ENCODE measurements at places on chromosomes 5 and 9.

GRCh38 chr5:20536341-20536740 is 548.3 kb upstream of the CDH18 start:
- no peak for DNase-seq

- DNase-seq = no peak
Observed at GRCh38 chr5:39587675-39588074, 162.9 kb upstream of the DAB2 start.

DNA sequence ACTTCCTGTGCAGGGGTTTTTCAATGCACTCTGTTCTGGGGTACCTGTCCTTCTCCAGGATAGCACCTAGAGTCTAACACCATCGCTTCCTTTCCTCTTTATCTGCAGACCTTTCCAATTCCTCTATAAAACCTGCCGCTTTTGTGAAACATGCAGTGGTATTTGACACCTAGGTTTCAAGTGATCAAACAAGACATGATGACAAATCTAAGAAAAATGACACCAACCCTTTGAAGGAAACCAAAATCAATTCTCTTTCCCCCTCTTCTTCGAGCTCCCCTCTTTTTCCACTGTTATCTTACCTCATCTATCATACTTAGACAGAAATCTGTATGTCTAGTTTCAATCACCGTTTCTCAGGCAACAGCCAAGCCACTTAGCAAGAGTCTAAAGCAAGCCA is 25.6 kb upstream of the RANBP17 start:
- no peak for DNase-seq

GRCh38 chr9:86181379-86182315 is 77.8 kb downstream of the C9orf153 start:
- no peak for DNase-seq

GRCh38 chr5:56947052-56947451 is 4.9 kb downstream of the MIER3 start:
- no peak for DNase-seq

DNA sequence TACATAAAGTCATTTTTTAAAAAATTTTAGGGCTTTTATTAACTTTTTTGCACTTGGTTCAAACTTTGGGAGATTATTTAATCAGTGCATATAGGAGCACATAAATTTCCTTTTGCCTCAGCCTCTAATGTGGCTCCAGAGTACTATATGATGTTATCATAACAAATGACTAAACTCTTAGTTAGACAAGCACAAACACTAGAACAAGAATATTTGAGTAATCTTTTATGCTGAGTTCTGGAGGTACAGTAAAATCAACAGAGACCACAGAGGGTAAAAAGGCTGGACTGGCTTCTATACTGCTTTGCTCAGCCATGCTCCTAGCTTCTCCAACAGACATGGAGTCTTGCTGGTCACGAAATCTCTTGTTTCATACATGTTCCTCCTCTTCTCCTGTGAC is 52.5 kb upstream of the SGCD start:
- DNase-seq = no peak

- DNase-seq = no peak
Observed at GRCh38 chr5:141850244-141850768, 27.9 kb downstream of the PCDH1 start.

DNA sequence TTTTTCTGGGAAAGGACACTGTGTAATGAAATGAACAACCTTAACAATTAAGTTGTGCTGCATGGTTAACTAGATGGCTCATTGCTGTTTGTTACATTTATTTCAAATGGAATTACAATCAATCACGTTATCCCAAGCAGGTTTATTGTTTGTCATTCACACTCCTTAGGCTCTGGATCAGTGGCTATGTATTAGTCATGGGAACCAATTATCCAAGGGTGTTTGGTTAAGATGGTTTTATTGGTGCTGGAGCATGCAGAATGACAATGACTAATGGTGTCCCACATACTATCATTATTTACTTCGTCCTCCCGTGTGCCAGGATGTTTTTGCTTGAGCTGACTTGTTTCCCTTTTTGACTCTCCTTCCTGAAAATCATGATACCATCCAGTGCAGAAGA is 10.6 kb upstream of the TRPC7 start:
- no peak for DNase-seq

DNA sequence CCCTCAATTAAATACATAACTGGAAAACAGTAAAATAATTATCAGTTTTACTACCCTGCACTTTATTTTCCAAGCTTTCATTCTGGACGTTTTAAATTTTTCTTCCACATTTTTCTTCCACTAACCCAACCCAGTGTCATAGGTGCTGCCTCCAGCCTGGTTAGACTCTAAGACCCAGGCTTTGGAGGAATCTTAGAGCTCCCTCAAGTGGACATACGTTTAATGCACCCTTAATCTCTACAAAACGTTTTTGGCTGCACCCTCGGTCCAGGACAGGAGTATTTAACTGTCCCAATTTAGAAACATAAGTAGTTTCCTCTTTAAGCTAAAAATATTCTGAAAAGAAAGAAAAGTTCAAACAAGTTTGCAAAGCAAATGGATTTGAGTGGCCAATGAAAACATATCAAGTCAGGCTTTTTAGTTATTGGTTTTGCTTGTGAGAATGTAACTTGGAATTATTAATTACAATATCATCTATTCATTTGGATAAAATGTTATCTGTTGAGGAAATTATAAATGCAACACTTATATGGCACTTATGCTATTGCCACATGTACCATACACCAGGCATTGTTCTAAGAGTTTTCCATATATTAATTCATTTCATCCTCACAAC is 38.9 kb downstream of the CDH6 start:
- peak; percentile 19 for DNase-seq

GRCh38 chr9:18009902-18010301 is 431.0 kb downstream of the SH3GL2 start:
- no peak for DNase-seq

- no peak for DNase-seq
Observed at GRCh38 chr5:2888520-2889060, 137.1 kb upstream of the IRX2 start.

GRCh38 chr9:137302449-137303150 is 529 bp upstream of the NRARP start:
- no peak for DNase-seq

DNA sequence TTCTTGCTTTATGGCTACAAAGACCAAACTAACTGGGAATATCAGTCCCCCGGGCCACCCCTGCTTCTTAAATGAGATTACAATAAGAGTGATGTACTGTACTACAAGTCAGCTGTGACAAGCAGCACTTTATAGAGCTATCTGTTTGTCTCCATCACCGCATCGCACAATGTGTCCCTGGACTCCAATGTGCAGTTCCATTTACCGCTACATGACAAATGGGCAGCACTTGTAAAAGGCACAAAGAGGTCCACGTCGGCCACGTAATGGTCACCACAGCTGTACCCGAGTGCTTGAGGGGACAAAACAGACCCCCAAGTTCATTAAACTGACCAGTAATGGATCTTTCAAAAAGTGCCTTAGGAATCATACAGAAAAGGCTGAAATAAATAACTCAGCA is 54.1 kb downstream of the PSMB7 start:
- no peak for DNase-seq

- DNase-seq = no peak
Observed at GRCh38 chr9:38061326-38061977, 7.6 kb downstream of the SHB start.

DNA sequence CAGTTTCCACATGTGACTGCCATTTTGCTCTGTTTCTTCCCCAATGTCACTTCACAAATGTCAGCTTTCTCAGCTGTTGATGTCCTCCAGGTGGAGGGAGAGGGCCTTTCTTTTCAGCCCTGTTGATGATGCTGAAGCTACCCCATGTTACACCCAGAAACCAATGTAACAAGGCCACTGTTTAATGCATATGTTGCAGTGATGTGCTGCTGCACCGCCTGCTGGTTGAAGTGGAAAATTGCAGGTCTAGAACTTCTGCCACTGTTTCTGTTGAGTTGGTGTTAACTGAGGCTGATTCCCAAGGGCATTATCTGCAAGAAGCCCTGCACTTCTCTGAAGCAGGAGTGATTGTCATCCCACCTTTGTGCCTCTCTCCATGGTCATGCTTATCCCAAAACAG is 428.4 kb downstream of the KDM4C start:
- no peak for DNase-seq

GRCh38 chr9:136400038-136400834 is at the start of gene SNAPC4:
TSS of gene SNAPC4 (minus strand) at chr9:136400170. CDS start at chr9:136398428, 1,742 bp downstream.
- DNase-seq = peak; percentile 56

- DNase-seq = peak; percentile 75
Observed at GRCh38 chr5:136004436-136004835, 24.4 kb upstream of the TGFBI start.

GRCh38 chr9:85516455-85516854 is 225.3 kb downstream of the AGTPBP1 start:
- DNase-seq = no peak

- DNase-seq = no peak
Observed at GRCh38 chr9:974996-975739, 1.3 kb upstream of the DMRT3 start.

GRCh38 chr9:29798599-29798998 is 2225.3 kb upstream of the C9orf72 start:
- DNase-seq = no peak

DNA sequence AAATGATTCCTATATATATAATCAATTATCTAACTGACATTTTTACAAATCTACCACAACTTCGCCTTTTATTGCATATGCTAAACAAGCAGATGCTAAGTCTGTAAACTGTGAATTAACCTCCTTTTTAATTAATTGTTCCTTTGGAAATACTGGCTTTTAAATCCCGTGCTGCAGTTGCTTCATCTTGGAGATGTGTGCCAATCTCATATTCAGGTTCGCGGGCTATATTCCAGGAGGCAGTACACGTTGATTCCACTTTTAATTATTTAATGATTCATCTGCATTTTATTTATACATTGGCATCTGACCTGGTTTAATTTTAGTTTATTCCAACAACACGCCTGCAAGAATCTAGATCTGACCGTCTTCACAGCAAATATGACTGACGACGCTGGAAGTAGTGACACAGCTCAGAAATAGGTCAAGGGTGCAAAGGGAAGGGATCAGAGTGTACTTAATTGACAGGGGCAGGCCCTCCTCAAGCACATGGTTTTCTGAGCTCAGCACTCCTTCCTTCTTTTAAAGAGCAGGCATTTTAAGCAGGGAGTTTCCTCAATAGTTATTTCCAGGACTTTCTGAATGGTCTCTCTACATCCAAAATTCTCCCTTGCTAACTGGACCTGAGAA is 125.2 kb downstream of the GLIS3 start:
- DNase-seq = no peak

GRCh38 chr5:170302653-170303501 is 5.3 kb upstream of the LCP2 start:
- DNase-seq = no peak

- no peak for DNase-seq
Observed at GRCh38 chr9:12916042-12916441, 141.2 kb downstream of the LURAP1L start.

DNA sequence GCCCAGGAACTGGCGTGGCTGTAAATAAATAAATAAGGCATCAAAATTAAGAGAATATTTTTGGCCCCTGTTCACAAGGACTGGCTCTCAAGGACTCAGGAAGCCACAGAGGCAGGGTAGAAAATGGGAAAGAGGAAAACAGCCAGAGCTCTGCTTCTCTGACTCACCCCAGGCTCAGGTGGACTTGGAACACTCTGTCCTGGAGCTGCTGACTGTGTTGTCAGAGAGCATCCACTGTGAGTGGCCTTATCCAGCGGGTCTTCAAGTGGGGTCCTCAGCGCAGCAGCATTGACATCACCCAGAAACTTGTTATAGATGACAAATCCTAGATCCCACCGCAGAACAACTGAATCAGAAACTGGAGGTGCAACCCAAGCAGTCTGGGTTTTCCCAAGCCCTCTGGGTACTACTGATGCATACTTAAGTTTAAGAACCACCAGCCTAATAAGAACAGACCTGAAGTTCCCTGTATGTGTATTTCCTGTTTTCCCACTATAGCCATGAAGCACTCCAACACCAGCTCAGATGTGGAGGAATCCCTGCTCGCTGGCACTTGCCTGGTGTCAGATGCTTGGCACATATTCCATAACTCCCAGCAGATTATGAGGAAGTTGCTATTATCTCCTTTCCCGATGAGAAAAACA is 20.5 kb downstream of the ADRA1B start:
- DNase-seq = no peak

DNA sequence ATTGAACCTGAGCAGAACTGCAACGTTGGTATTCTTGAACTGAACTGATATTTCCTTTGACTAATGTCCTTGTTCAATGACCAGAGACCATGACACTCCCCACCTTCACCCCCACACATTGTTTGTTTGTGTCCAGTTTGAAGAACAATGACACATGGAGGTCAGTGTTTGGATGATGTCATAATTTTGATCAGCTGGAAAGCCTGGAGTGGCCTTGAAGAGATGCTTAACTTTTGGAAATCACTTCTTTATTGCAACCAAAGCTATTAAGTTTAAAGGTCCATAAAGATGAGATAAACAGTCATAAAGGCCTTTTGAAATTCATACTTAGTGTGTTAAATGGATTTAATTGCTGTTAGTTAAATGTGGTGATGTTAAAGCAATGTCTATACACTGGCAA is 92.7 kb downstream of the TMC1 start:
- DNase-seq = no peak
